ENCODE measurements at places on chromosomes 12 and 14.

DNA sequence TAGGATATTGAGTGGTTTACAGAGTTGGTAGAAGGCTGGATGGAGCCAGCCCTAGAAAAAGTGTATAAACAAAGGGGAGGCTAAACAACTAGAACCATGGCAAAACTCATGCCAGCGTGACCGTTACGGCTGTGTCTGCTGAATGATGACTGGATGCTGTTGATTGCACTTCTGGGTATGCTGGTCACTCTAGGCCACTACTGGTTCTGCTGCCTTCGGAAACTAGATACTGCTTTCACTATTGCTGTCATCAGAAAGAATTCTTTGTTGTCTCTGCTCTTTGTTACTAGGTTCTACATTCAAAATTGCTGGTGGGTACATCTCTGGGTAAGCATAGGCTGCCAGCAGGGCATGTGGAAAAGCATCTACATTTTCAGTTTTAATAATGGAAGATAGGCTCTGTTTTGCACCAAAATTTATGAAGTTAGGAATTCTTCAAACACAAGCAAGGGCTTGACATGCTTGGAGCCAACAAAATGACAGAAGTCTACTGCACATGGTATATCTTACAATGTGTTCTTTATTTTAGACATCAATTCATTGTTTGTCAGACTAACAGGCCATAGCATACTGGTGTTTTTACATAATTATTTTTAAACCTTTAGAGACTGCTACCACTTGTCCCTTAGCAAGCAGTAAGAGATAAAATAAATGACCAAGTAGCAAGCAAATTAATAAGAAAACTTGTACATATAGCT, 15.4 kb downstream of the MON2 start:
- no peak for DNase-seq

DNA sequence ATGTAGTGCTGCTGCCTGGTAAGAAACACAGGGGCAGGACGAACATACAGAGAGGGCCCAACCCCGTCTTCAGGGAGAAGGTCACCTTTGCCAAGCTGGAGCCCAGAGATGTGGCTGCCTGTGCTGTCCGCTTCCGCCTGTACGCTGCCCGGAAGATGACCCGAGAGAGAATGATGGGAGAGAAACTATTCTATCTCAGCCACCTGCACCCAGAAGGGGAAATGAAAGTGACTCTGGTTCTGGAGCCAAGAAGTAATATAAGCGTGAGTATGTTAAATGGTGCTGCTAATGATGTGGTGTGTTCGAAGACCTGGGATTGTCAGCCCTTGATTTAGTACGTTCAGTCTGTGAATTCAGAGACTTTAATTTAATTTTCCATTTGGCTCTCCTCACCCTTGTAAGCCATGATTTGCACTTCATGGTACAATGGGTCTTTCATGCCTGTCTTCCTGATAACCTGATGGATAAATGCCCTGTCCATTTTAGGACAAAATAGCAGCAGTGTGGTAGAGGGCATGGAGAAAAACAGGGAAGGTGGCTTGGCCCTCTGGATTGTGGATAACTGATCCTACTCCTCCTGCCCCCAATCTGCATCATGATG, 318.9 kb downstream of the SNAPC1 start:
- DNase-seq, result peak; percentile 1

- peak; percentile 95 for DNase-seq
Measured at GRCh38 chr14:67851785-67852410, 32.3 kb downstream of the RAD51B start.

DNA sequence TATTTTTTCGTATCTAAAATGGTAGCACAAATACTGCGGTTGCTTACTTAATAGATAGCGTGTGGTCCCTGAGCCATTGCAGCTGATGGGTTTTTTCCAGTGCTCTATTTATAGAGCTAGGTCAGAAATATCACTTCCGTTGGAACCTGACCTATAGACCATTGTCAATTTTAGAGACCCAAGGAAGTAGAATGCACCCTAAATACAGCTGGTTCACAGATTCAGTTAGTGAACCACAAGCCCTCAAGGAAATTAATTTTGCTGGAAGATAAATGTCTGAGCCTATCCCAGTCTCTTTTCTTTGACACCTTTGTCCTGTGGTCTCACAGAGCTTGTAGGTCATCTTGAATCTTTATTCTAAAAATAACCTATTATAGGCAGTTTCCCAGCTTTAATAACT, 391.0 kb downstream of the ZFP36L1 start:
- DNase-seq, result no peak

DNA sequence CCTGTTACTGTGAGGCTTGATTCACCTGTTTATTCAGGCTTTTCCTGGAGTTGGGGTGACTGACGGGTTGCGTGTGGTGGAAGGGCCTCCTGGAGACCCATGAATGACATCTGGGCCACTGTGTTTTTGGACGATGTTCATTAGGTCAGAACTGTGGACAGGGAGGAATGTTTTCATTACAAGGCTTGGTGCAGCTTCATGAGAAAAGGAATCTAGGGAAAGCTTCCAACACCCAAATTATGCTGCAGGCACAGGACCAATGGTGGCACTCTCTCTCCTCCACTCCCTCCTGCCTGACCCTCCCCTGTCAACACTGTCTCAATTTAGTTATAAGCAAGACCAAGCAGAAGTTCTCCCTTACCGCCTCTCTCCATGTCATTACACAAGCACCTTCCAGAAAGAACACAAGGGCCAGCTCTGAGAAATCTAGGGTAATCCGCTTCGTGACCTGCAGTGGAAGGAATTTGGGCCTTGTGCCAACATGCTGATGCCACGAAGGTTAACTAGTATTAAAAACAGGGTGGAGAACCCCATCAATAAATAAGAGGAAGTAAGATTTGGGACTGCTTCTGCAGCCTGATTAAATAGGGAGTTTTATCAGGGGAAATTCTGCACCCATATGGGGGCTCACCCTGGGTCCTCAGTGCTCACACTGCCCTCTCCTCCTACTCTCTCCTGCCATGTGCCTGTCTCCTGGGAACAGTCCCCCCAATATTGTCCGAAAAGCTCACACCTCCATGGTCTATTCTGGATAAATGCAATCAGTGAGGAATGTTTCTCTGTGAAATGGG, 200.3 kb downstream of the KTN1 start:
- DNase-seq, result peak; percentile 10

DNA sequence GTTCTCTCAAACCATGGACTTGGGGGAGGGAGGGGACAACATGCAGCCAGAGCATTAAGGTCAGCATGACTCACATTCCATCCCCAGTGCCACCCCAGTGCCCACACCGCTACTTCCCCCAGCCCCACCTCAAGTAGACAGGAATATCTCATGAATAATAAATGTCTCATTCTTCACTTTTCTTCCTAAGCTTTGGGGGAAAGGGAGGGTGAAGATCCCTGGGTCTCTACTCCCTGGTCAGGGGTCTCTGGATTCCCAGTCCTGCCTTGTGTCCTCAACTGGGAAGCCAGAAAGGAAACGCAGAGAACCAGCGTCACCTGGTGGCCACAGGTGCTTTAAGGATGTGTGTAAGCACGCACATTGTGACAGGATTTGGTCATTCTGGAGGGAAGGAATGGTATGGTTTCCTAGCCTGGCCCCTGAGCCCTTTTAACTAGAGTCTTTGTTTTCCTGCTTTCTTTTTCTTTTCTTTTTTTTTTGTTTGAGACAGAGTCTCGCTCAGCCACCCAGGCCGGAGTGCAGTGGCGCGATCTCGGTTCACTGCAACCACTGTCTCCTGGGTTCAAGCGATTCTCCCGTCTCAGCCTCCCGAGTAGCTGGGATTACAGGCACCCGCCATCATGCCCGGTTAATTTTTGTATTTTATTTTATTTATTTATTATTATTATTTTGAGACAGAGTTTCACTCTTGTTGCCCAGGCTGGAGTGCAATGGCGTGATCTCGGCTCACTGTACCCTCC, 3.4 kb downstream of the GPR84 start:
- peak; percentile 62 for DNase-seq

DNA sequence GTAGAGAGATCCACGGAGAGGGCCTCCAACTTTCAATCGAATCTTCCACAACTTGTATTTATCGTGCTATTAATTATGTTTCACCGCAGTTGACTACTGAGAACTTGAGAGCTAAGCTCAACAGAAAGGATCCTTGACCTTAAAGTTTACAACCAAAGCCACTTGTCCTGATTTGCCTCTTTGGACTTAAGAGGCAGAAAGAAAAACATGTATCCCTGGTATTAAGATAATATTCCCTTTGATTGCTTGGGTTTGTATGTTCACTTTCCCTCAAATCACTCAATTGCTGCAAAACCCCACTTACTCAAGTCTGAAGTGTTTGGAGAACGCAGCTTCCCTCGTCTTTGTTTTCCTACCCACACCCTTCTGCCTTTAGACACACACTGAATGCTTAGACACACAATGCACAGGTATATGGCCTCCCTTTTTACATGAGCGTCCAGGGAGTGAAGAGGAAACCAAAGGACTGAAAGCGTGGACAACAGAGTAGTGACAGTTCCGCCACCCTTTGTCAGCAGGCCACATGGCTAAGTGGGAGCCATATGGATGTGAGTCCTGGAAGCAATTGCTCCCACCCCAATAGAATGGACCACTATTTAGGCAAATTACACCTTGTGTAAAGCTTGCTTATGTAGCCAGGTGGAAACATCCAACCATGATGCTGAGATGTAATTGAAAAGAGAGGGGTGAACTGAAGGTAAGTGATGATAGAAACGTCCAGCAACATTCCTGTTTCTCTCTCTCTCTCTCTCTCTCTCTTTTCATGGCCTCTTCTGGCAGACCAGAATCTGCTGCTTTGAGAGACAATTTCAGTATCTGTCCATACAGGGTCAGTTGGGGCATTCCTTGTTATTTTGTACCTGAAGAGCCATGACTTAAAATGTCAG, 1.4 kb upstream of the PKP2 start:
- no peak for DNase-seq

- DNase-seq, result no peak
Measured at GRCh38 chr12:43094886-43095575, 457.0 kb downstream of the ADAMTS20 start.

DNA sequence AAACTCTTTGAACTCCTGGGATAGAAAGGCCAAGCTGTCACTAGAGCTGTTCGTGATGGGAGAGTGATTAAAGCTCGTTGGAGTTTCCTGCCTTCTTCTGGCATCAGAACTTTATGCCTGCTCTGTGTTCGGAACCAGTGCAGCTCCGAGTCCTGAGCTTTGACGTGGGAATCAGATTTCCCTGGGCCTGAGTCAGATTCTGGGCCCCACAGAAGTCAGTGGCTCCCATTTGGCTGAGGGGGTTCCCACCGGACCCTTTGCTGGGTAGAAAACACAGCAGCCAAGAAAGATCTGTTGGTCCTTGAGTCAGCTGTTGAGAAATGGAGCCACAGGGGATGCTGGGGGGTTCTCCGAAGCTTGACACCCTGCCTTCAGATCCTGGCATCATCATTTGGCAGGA, 238.0 kb downstream of the CHST11 start:
- DNase-seq, result no peak

GRCh38 chr12:77384941-77385340, 319.6 kb upstream of the E2F7 start:
- no peak for DNase-seq

DNA sequence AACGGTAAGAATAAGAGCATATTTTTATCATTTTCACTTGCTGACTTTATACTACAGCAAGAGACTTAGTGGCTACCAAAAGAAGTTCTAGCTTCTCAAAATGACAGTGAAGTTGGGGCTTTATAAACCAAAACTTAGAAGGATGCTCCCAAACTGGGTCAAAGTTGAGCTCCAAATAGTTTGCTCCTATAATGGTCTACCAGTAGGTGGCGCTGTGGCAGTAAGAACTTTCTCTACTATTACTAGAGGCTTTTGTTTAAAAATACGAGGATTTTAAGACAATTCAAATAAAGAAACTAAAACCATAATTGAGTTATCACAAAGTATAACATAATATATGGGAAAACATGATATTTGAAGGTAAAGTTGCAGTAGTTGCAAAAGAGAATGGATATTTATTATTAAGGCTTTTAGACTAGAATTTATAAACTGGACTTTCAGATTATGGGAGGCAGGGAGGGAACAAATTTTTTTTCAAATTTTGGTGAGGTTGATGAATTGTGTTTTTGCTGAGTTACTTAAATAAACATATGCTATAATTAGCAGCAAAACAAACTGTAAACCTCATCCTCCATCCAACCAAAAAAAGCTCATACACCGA, 75.0 kb downstream of the TGFB3 start:
- DNase-seq, result peak; percentile 41

GRCh38 chr14:68297876-68298468, 478.4 kb downstream of the RAD51B start:
- DNase-seq, result no peak

DNA sequence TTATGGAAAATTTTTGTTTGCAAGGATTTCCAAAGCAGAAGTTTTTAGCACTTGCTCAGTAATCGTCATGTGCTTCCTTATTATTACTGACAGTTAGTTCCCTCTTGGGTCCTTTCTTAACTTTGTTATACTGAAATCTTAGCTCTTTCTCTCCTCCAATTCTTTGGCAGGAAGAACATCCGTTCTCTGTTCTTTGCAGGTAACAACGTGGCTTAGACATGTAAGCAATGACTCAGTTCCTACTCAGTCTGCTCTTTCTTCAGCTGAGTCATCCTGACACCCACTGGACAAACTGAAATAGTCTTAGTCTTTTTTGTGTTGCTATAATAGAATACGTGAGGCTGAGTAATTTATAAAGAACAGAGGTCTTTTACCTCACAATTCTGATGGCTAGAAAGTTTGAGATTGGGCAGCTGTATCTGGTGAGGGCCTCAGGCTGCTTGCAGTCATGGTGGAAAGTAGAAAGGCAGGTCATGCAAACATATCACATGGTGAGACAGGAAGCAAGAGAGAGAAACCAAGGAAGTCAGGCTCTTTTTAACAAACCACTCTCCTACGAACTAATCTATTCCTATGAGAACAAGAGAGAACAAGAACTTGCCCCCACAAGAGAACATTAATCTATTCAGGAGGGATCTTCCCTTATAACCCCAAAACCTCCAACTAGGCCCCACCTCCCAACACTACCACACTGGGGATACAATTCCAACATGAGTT, 49.2 kb downstream of the TESPA1 start:
- DNase-seq, result no peak

DNA sequence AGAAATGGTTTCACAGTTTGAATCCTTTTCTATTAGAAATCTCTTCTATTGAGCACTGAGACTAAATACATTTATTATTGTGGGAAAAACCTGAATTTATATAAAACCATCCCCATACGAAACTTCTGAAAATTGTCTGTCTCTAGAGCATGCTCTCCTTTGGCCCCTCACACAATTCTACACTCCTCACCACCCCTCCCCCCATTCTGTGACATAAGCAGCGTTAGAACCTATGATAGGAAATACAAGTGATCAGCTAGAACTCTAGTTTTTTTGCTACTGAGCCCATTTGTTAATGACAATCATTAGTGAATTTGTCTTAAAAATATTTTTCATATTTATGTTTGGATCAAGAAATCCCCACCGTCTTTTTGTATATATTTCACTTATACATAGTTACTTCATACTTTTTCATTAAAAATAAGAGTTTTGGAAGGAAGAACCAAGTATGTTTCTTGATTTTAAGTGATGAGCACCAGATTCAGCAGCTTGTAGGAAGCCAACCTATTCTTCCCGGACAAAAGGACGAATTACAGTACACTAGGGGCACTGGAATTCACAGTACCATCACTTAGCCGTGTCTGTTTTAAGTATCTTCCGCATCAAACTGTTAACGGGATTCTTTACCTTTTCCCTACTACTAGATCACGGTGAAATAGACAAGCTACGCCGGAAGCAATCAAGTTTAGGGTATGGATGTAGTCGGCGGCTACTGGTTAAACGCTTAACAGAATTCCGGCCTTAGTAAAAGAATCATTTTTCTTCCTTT, 724 bp downstream of the GTSF1 start:
- DNase-seq, result no peak

Measured in hematopoietic multipotent progenitor cell (in vitro differentiated cells).